Stimulated activated CD8-positive, alpha-beta memory T cell treated with anti-CD3 and anti-CD28 coated beads, Interleukin-2, amount 100 ng/mL, for 48 hours (primary cell): ENCODE measurements at places on chromosomes 11 and 22.
A peak's percentile ranks its signal among the peaks of the same experiment; 100 is the strongest.

- peak; percentile 28 for DNase-seq
Observed at GRCh38 chr11:130070109-130070845, 583 bp downstream of the APLP2 start.

DNA sequence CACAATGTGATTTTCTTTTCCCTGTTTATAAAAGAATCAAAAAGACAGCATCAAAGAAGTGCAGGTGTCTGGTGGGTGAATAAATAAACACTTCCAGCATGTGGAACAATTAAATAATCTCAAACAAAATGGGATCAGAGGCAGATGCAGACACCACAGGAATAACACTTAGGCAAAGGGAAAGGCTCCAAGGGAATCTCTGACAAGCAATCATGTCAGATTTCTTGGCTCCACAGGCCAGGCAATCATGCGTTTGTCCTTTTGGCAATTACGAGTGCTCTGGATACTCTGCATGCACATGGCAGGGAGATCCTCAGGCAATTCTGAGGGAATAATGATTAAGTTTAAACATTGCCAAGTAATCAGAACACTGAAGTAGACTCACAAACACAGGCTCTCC lies 403.5 kb upstream of the LUZP2 start:
- DNase-seq: no peak

GRCh38 chr11:94786264-94787126 lies 18.3 kb downstream of the AMOTL1 start:
- DNase-seq: no peak

- DNase-seq: no peak
Observed at GRCh38 chr11:64233913-64234586, at the start of gene VEGFB. TSS of gene VEGFB (plus strand) at chr11:64234584. CDS start at chr11:64234834, 250 bp downstream.

- DNase-seq: no peak
Observed at GRCh38 chr22:20237480-20238440, 30.4 kb downstream of the RTN4R start.

- DNase-seq: peak; percentile 16
Observed at GRCh38 chr11:134276396-134277182, 410 bp downstream of the GLB1L3 start.

DNA sequence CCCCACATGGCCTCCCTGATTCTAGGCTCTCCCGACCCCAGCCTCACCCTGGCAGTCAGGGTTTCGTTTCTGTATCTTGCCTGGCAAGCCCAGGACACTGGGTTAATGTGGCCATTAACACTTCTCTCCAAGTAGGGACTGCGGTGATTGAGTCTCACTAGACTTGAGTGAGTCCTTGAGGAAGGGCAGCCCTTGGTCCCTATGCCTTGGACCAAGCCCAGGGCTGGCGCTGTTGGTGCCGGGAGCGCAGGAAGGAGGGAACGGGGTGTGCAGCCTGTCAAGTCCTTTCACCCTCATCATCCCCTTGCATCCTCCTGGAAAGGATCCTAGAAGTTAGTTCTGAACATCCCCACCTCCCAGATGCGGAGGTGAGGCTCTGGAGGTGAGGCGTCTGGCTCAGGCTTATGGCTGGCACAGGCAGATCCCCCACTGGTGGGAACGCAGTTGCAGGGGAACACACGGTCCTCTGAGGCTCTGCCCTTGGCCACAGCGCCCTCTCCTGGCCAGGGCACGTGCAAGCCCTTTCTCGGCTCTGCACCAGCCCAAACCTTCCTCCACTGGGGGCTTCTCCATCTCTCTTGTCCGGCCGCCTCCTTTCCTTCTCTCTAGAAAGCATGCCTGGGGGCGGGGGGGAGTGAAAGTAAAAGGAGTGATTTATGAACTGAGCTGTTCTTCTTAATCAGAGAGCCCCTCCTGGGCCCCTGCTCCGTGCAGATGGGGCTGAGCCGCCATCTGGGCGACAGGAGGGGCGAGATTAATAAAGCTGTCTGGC lies 56.7 kb downstream of the TP53I11 start:
- DNase-seq: peak; percentile 62

- no peak for DNase-seq
Observed at GRCh38 chr11:10414659-10415058, 40.4 kb upstream of the AMPD3 start.

DNA sequence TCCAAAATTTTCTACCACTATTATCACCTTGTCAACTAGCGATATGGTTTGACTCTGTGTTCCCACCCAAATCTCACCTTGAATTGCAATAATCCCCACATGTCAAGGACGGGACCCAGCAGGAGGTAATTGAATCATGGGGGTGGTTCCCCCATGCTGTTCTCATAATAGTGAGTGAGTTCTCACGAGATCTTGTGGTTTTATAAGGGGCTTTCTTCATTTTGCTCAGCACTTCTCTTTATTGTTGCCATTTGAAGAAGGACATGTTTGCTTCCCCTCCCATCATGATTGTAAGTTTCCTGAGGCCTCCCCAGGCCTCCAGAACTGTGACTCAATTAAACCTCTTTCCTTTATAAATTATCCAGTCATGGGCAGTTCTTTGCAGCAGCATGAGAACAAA lies 73.5 kb upstream of the ZC3H12C start:
- no peak for DNase-seq

DNA sequence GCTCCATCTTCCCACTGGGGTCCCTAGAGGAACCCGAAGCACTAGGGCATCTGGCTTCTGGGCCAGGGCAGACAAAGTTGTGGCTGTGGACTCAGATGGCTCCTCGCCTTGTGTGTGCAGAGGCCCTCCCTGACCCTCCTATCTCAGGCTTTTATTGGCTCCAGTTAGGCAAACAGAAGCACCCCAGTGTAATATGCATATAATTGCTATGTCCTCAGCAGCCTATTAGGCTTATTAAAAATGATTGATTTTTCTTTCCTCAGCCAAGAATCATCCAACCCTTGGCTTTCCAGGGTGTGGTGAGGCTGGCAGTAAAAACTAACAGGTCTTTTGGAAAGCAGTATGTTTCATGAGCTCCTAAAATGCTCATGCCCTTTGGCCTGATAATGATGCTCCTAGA lies 22.3 kb downstream of the UPB1 start:
- DNase-seq: no peak

GRCh38 chr22:35987487-35987886 lies 41.1 kb downstream of the RBFOX2 start:
- DNase-seq: no peak

DNA sequence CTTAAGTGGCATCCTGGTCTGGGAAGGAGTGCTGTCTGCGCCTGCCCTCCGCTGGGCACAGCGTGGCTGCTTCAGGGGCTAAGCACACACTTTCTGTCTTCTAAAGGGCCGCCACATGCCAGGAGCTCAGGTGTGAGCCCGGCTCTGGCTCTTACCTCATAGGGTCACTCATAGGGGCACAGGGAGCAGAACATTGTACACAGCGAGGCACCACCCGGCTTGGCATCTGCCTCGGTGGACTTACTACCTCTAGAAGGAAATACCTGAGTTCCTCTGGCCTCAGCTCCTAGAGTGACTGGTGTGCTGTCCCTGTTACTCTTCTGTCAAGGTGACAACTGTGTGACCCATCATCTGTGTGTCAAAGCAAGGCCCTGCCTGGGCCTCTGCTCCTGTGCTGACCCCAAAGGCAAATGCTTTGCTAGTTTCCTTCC lies 13.4 kb downstream of the NEAT1 start:
- no peak for DNase-seq

- no peak for DNase-seq
Observed at GRCh38 chr11:131912134-131912533, 541.7 kb downstream of the NTM start.

DNA sequence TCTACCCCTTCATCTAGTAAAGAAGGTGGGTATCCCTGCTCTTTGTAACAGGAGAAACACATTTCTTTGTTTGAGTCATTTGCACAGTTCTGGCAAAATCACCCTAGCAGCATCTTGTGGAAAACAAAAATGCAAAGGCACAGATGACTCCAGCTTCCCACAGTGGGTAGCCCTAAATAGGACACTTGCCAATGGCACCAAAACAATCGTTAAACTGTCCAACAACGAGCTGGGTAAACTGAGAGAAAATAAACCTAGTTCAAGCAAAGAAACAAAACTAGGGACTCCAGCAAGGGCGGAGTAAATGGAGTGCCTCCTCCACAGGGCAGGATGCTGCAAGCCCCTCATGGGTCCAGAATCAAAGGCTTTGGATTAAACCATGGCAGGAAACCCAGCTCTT lies 239.5 kb downstream of the NTM start:
- no peak for DNase-seq

- no peak for DNase-seq
Observed at GRCh38 chr11:9089061-9089460, 2.3 kb downstream of the SCUBE2 start.

DNA sequence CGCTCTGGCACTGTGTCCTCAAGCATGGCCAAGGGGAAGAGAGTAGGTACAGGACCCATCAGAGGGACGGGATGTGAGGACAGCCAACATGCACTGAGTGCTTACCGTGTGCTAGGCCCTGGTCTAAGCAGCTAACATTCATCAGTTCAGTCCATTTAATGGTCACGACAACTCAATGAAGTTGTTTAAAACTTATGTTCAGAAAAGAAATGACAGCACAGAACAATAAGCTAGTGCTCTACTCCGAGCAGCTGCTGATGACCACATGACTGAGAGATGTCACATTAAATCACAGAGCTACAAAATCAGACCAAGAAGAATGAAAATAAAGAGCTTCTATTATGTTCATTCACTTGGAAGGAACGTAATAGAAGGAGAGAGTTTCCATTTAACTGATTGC lies 26.3 kb downstream of the PRDM10 start:
- DNase-seq: no peak

DNA sequence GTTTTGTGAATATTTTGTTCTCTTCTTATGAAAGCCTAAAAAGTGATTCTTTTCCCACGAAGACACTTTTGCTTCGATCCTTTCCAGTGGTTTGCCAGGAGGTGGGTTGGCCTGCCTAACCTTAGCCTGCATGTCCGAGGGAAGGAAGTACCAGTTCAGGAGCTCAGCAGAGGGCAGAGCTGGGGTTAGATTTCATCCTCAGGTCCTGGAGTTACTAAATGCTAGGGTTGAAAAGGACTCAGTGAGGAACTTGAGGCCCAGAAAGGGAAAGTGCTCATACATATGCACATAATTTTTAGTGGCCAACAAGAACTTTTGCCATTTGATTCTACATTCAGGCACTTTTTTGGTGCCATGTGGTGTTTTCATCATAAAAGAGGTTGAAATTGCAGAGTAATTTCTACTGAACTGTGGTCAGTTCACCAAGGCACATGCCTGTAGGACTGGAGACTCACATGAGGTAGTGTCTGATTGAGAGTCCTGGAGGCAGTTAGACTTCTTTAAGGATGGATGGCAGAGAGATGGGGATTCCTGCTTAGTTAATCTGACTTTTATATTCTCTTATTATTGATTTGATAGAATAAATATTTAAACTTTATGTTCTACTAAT lies 36.7 kb downstream of the NCAM1 start:
- DNase-seq: no peak

- DNase-seq: no peak
Observed at GRCh38 chr11:104856607-104857006, 41.7 kb downstream of the CASP12 start.

GRCh38 chr22:48803948-48804810 lies 1023.5 kb downstream of the BRD1 start:
- no peak for DNase-seq

GRCh38 chr22:41870786-41871185 lies 37.9 kb downstream of the SREBF2 start:
- DNase-seq: no peak

GRCh38 chr11:119985551-119985950 lies 152.4 kb downstream of the TRIM29 start:
- DNase-seq: no peak

DNA sequence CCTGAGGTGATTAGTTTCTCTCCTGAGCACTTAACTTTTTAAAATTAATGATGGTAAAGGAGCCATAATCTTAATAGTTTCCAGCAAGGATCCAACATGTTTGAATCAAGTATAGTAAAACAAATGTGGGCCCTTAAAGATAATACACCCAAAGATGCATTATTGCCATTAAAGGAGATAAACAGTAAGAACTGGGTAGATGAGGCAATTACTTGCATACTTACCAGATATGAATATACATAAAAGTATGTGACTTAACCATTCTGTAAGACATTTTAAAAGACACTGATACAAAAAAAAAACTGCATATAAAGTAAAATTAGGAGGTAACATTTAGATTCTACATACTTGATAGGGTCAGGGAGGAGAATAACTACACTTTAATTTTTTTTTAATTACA lies 48.2 kb downstream of the CADM1 start:
- no peak for DNase-seq

- no peak for DNase-seq
Observed at GRCh38 chr11:15562230-15562629, 447.5 kb downstream of the INSC start.

DNA sequence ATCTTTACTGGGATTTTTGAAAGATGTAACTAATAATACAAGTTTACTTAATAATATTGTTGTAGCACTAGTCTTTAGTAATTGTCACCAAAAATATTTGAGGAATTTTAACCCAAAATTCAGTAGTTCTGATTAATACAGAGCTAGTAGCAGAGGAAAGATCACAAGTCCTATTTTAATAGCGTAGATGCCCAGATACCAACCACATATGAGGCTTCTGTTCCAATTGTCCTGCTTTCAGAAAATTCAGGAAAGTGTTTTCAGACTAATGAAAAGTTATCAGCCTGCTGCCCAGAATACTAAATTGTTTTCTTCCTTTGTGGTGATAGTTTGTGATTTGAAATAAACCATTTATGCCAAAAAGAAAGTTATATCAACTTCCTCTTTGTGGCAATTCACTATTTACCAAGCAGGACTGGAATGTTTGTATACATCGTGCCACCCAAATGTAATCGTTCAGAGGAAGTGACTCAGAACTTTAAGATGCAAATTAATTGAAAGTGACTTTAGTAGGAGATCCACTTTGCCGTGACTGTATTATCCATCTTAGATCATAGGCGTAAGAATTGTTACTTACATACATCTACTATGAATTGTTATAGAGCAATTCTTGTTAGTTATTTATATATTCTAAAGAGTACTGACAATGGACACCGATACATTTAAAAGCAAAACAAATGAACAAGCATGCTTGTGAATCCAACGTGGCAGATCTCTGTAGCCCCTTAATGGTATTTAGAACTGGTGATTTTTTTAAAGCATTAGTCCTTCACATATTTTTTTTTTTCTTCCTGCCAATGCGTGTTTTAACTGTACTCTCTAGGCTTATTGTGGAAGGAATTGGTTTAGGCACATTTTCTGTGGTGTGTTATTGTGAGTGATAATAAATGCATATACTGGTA lies 231.0 kb downstream of the DDX10 start:
- no peak for DNase-seq

GRCh38 chr11:36953976-36954375 lies 355.9 kb upstream of the RAG2 start:
- DNase-seq: no peak

GRCh38 chr11:104333977-104334376 lies 170.0 kb upstream of the PDGFD start:
- no peak for DNase-seq

- DNase-seq: no peak
Observed at GRCh38 chr11:12286606-12287005, 90.8 kb upstream of the PARVA start.

- no peak for DNase-seq
Observed at GRCh38 chr11:3832816-3833215, 7.9 kb downstream of the RHOG start.
